ENCODE measurements at places on chromosomes 3 and 15.

GRCh38 chr15:31148297-31149087, 47.0 kb upstream of the TRPM1 start:
- no peak for DNase-seq

DNA sequence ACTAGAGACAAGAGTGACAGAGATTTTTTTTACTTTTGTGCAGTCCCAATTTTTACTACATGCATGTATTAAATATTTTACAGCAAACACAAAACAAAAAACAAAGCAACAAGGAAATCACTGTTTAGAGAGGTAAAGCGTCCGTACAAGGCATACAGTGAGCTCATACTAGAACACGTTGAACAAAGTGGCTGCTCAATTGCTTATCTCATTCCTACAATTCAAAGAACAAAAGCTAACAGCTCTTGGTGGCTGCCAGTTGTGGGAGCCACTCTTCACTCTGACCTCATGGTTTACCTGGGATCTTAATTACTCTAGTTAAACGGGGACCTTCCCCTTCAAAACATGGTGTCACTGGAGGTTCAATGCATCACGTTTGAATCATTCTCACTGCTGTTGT, 7.6 kb upstream of the ARHGEF26 start:
- no peak for DNase-seq

DNA sequence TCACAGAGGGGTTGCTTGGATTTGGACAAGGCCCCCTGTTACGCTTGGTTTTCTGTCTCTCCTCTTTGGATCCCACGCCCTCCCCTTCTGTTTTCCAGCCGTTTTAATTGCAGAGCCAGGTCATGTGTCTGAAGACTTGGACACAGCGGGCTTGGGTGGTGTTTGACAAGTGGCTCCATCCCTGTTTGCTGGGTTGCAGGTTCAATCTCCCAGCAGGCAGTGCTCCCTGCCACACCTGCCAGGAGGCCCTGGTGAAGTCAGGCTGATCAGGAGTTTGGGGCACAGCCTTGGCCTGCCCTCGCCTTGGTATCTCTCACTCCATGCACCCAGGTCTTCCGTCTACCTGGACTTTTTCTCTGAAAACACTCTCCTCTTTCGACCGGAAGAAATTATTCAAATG, 59.0 kb downstream of the PLXNA1 start:
- DNase-seq = no peak

- DNase-seq = no peak
Measured at GRCh38 chr3:196218155-196218712, 1.9 kb downstream of the SLC51A start.

DNA sequence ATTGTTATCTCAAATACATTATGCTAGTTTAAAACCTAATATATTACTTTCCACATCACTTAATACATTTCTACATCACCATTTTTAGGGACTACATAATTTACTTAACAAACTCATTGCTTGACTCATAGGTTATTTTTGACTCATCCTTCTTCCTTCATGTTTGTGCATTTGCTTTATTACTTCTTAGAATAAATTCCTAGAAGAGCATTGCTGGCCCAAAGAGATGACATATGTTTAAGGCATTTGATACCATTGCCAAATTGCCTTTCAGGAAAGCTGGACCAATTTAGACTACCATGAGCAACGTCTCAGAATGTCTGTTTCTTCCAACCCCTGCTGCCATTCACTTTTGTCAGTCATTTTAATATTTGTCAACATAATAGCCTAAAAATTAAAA, 905.8 kb downstream of the IGSF11 start:
- no peak for DNase-seq

GRCh38 chr3:97235611-97236315, 421.4 kb downstream of the EPHA6 start:
- no peak for DNase-seq

- no peak for DNase-seq
Measured at GRCh38 chr3:48826451-48826850, 21.2 kb downstream of the PRKAR2A start.

Measured in activated CD8-positive, alpha-beta T cell treated with anti-CD3 and anti-CD28 coated beads, Interleukin-2, amount 10 ng/mL, durations not matched to agents 7 days and 5 days (primary cell).